AG04450 (cell line): ENCODE measurements at places on chromosomes 4 and X.

DNA sequence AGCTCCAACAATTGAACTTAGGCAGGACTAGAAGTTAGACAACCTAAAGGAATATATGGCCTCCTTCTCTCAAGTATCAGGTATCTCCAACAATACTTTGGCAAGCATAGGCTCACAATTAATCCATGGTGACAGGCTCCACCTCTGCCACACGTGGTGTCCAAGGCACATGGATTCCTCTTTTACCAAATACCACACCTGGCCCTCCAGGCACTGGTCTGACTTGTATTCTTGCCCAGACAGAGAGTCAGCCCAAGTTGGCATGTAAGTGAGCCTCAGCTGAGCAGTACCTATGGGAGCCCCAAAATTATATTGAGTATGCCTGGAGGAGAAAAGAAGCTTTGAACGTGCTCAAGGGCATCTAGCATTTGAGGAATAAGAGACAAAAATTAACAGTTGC lies 19.6 kb downstream of the SRPX2 start:
- DNase-seq: no peak

- DNase-seq: no peak
These were observed 250.7 kb downstream of the NAP1L3 start for GRCh38 chrX:93422693-93423092.

GRCh38 chr4:181661923-181662322 lies 581.3 kb upstream of the TENM3 start:
- no peak for DNase-seq

DNA sequence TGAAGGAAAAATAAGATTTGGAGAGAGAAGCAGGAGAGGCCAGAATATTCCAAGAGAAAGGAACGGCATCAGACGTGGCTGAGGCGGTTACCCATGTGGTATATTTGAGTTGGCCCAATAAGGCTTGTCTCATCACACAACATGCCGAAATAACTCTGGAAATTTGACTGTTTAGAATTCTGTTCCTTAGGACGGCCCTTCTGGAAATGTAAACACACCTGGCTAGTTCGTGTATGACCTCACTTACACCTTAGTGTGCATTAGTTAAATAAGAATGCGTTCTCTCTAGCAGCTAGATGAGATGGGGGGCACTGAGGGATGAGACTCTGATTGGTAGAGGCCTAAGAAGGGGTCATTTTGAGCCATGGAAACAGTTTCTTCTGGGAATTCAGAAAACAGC lies 33.2 kb upstream of the PLAC1 start:
- no peak for DNase-seq

- DNase-seq: no peak
These were observed 448.4 kb downstream of the RAPGEF2 start for GRCh38 chr4:159551281-159551680.

DNA sequence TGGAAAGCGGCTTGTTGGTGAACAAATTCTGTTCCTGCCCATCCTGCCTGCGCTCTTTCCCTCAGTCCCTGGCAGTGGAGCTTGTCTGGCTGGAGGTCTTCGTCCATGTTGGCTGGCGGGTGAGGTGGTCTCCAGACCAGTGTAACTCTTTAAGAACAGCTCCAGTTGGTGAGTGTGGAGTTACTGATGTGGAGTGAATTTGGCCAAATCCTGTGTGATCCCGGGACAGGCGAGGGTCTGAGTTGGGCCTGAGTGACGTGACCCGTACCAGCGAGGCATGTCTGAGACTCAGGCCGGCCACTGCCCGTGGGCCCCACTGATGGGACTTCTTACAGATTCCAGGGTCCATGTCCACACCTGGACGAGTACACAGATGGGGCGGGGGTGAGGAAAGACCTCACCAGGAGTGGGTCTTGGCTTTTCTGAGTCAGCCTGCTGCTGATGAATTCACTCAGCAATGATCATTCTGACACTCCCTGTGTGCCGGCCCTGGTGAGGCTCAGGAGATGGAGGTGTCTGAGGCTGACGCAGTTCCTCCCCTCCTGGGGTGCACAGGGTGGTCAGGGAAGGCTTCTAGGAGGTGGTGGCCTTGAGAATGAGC lies 45.5 kb downstream of the PSAPL1 start:
- DNase-seq: no peak

DNA sequence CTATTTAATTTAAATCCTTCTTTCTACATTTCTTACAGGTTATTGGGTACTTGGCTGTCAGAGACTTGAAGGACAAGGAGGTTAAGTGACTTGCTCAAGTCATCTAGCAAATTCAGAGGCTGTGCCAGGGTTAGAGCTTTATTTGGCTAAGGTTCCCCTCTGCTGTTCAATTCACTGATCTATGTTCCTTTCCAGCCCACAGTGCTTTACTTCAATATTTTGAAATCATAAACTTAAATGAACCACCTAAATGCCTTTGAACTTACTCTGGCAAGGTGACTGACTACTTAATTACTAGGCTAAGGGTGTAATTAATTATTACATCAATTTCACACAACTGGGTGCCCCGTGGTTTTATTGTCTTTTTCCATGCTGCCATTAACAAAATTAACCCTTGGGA lies 288.7 kb downstream of the CAMK2D start:
- DNase-seq: no peak

GRCh38 chrX:55758033-55758432 lies 40.5 kb downstream of the RRAGB start:
- DNase-seq: no peak

GRCh38 chr4:167581449-167581965 lies 347.2 kb upstream of the SPOCK3 start:
- DNase-seq: no peak

DNA sequence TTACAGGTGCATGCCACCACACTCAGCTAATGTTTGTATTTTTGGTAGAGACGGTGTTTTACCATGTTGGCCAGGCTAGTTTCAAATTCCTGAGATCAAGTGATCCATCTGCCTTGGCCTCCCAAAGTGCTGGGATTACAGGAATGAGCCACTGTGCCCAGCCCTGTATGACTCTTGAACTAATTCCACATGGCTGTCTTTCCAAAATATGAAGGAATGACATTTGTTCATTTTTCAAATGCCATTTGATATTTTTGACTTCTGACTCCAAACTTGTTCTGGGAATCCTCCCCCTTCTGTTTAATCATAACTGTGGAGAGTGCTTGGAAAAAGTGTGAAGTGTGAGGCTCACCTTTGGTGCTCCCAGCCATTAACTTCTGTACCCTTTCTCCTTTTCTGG lies 119.2 kb downstream of the NHS start:
- no peak for DNase-seq

DNA sequence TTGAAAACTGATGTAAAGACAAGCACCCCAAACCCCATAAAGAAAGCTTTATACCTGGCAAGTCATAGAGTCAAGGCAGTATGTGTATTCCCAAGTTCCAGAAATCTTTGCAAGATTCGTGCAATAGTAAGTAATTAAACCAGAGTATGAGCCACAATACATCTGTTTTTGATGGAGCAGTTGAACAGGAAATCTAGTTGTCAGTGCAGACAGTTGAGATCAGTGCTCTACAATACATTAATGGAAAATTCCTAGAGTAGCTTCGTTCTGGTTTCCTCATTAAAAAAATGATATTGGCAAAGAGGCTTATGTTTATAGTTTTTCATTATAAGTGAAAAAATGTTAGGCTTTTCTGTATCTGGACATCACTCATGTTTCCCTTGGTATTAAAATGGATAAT lies 575.3 kb downstream of the TRIML1 start:
- no peak for DNase-seq

DNA sequence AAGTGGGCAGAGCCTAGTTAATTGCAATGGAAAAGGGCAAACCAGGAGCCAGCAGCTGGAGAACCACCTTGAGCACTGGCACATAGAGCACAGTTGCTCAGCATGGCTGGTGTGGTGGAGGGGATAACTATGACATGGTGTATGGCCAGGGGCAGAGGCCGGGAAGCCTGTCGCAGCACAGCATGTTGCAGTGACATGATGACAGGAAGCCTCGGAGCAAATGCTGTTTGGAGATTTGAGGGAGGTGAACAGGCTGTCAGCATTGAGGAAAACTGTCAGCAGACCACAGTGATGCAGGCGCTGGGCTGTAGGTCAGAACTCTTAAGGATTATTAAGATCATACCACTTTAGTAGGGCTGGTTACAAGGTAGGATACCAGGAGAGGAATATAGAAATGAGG lies 228.7 kb downstream of the CBR4 start:
- DNase-seq: no peak
